H54 (cell line): ENCODE measurements at places on chromosomes 4 and X.

GRCh38 chr4:67608027-67608426 lies 49.5 kb downstream of the STAP1 start:
- no peak for DNase-seq

DNA sequence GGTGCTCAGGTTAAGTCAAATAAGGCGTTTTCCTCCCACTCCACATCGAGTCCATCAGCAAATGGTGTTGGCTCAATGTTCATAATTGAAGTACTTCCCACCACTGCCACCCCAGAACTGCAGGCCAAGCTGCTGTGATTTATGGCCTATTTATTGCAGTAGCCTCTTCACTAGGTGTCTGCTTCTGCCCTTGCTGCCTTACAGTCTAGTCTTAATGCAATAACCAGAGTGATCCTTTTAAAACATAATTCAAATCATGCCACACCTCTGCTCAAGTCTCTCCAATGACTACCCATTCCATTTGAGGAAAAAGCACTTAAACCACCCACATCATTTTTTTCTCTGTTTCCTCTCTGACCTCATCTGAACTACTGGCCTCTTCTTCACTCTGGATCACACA lies 220.3 kb downstream of the KCNIP4 start:
- DNase-seq = no peak

- no peak for DNase-seq
Measured at GRCh38 chr4:91065117-91065516, 937.9 kb downstream of the CCSER1 start.

GRCh38 chr4:183999435-183999834 lies 94.3 kb downstream of the STOX2 start:
- DNase-seq = no peak

DNA sequence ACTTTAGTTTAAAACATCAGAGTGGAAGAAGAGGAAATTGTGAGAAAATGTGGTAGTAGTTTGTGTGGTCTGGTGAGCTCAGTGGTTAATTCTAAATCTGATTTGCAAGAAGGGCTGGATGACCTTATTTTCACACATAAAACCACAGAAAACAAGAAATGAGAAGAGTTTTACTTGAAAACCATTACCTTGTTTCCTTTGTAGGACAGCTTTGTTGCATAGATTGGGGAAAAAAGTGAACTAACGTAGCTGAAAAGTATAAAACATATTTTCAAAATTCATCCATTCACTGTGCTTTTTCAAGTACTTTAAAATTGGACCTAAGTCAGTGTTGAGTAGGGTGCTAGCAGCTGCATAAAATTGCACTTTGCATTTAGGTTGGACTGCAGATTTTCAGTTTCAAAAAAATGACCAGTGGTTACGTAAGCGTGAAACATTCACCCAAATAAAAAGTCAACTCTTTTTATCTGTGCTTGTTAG lies 211.3 kb downstream of the ARHGAP10 start:
- DNase-seq = no peak

- no peak for DNase-seq
Measured at GRCh38 chr4:13678186-13678924, 50.8 kb upstream of the BOD1L1 start.

DNA sequence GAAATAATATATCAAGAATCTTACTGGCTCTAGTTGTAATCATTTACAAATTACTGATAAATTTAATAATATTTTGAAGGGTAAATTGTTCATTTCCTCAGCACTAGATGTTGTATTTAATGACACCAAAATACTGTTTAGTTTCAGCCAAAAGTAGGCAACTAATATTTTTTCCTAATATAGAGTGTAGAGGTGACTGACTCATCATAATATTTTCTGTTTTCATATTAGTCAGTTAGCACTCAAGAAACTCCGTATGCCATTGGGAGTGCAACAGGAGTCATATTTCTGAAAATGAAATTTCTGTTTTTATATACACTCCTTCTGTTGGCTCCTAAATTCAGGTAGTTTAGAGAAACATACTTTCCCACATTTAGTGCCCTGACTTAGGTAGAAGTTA lies 36.6 kb upstream of the PTPN13 start:
- no peak for DNase-seq

DNA sequence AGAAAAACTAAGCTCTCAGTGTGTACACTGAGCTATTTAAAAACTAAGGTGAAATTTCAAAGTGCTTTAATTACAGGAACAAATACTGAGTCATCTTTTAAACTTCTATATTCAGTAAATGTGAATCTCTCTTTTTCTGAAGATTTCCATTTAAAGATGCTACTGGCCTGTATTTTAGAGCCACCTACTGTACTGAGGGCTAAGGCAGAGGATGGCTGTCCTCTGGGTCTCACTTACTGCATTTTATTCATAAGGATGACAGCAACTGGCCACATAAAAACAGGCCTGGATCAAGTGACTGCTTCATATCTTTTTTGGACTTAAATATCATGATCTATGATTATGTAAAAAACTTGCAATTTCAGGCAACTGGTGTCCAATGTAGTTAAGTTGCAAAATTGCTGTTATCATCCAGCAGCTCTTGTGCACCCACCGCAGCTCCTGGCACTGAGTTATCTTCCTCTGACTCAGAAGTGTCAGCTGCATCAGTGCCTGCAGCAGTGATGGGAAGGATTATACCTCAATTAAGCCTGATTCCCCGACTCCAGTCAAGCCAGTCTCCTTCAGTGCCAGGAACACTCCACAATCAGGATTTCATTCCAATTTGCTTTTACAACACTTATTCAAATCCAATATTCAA lies 1073.7 kb downstream of the PDHA2 start:
- DNase-seq = peak; percentile 1

DNA sequence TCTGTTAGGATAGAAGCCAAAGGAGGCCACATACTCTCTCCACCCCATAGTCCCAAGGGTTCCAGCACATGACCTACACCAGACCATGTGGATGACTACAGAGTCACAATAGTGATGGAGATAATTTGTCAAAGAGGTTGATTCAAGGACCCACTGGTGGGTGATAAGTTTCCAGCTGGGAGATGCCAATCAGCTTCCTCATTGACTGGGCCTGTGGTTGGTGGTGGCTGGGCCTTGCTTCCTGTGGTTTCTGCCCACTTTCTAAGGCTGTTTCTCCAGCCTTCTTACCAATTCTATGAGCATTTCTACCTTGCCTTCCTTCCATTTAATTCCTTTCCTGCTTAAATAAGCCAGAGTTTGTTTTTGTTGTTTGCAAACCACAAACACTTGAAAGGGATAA lies 95.5 kb upstream of the CPEB2 start:
- DNase-seq = no peak

GRCh38 chrX:32894679-32895078 lies 316.7 kb downstream of the DMD start:
- no peak for DNase-seq

DNA sequence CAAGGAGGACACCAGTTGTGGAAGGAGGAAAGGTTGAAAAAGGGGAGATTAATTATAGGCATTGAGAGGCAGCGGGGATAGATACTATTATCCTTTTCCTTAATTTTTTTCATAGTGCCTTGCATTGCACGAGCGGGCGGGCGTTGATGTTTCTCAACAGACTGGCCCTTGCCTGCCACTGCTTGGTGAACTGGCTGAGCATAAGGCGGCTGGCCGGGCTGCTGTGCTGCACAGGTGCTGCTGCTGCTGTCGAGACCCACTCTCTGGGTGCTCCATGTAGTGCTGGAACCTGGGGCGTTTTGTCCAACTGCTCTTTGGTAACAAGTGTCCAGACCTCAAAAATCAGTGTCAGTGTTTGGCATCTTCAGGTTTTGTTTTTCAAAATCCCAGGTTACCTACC lies 83.3 kb upstream of the PAQR3 start:
- no peak for DNase-seq

- no peak for DNase-seq
Measured at GRCh38 chrX:13164611-13165010, 120.2 kb upstream of the FAM9C start.

- no peak for DNase-seq
Measured at GRCh38 chr4:138639018-138639741, 376.4 kb upstream of the NOCT start.

DNA sequence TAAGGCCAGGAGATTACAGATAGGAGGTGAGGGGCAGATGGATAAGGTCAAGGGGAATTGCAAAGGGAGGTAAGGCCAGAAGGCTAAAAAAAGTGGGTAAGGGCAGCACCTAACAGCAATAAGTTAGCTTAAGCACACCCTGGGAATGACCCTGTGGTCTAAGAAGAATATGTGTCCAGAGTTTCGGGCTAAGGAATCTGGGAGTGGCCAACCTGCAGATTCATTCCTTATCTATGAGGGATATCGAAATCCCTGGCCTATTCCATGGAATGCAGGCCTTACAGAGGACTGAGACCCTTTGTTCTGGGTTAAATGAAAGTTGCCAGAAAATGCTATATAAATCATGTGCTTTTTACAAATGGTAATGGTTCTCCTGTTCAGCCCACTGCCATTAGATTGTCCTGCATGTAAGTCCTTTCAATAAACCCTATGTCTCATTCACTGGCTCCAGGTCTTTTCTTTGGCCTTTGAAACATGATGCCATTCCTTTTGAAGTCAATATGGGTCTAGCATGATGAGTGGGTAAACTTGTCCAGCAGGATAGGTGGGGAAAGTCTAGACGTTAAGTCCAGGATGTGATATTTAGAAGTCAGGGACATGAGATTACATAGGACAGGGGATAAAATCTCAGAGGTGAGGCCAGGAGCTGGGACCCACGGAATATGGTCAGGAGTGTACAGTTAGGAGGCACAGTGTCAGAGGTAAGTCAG lies 226.2 kb downstream of the TACR3 start:
- DNase-seq = no peak

GRCh38 chr4:2871911-2872310 lies 28.3 kb downstream of the ADD1 start:
- DNase-seq = no peak

DNA sequence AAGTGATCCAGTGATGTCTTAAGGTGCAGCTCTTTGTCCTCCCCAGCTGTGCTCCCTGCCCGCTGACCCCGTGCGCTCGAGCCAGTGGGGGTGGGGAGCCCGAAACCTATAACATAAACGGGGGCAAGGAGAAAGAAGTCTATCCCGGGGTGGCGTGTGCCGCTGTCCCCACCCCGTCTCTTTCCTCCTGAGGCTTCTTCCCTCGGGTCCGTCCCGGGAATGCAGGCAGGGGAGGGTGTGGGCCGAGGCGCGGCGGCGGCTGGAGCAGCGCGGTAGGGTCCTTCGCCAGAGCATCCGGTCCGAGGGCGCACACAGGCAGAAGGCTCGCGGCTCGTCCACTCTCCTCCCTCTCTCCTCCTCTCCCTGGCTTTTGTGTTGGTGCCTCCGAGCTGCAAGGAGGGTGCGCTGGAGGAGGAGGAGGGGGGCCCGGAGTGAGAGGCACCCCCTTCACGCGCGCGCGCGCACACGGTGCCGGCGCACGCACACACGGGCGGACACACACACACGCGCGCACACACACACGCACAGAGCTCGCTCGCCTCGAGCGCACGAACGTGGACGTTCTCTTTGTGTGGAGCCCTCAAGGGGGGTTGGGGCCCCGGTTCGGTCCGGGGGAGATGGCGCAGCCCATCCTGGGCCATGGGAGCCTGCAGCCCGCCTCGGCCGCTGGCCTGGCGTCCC lies at the start of gene RAB33A:
Gene RAB33A, plus strand, starts transcription at position 517 of the 681 bp plus-strand sequence. Its CDS starts 101 bp downstream, at position 618.
- DNase-seq = no peak

DNA sequence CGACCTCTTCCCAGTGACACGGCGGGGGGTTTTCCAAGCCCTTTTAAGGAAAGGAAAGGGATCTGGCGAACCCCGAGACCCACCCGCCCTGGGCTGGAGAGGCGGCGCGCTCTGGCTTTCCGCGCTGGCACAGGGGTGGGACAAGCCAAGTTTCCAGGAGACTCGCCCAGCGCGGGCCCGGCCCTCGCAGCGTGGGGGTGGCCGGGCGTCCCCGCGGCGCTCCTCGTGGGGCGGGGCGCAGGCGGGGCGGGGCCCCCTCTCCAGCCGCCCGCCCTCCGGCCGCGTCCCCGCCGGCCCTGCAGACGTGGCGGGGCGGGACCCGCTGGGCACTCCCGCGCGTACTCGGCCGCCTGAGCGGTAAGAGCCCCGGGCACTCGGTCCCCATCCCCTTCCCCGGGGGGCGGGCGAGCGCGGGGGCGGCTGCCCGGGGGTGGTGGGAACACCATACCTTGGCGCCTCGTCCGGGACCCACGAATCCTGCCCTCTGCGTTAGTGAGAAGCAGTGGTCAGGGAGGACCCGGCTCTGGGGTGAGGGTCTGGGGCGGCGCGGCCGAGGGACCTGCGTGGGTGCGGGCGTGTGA lies at the start of gene FAM114A1:
Gene FAM114A1, plus strand, starts transcription at position 329 of the 581 bp plus-strand sequence. CDS start 10,273 bp downstream, outside the sequence.
- peak; percentile 70 for DNase-seq

DNA sequence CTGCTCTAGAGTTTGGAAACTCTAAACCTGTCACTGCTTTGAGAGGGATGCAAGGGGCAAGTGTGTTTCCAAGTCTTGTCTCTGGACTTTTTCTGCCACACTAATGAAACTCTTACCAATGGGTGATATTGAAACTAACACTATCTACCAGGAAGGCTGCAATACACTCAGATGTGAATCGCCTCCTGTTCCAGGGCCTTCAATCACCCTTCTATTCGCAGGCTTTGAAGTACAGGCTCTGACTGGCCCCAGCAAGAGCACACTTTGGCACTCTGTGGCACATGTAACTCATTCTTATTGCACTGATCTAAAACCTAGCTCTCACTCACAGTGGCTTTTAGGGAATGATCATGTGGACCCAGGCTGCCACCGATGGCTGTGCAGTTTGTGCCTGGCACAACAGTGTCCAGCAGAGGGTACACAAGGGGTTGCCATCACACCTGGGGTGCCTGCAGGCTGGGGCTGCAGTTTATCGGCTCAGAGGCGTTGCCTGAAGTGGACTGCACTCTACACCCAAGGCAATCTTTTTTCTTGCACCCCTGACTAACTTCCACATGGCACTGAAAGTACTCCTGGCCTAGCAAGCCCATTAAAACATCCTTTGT lies 210.8 kb downstream of the MGST2 start:
- DNase-seq = no peak

- no peak for DNase-seq
Measured at GRCh38 chr4:111154934-111155333, 532.1 kb upstream of the PITX2 start.

DNA sequence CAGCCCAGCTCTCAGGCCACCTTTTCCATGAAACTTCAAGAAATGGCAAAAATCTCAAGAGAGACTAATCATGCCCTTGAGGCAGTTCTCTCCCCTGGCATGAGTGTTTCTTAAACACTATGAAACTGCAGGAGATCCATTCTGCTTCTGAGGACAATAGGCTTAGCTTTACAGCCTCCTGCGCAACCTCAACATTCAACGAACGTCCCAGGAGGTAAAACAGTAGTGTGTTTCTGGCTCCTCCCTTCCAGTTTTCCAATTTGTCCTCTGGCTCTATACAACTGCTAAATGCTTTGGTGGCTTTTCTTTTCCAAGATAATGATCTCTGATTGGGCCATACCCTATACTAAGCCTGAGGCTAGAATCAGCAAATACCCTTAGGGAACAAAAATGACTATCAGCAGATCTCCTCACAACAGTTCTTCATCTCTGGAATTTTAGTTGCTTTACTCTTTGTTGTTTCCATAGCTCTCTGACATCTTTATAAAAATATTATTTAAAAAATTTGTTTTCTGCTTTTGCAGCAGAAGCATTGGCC lies 87.0 kb upstream of the FAT1 start:
- no peak for DNase-seq

- DNase-seq = no peak
Measured at GRCh38 chr4:184232202-184232601, 14.5 kb upstream of the ENPP6 start.

- peak; percentile 26 for DNase-seq
Measured at GRCh38 chr4:141133146-141133998, at the start of gene RNF150. RNF150 (minus strand) TSS chr4:141133469.

GRCh38 chr4:10226756-10227155 lies 110.2 kb upstream of the WDR1 start:
- DNase-seq = no peak
